ENCODE measurements at places on chromosomes 6 and 20.

DNA sequence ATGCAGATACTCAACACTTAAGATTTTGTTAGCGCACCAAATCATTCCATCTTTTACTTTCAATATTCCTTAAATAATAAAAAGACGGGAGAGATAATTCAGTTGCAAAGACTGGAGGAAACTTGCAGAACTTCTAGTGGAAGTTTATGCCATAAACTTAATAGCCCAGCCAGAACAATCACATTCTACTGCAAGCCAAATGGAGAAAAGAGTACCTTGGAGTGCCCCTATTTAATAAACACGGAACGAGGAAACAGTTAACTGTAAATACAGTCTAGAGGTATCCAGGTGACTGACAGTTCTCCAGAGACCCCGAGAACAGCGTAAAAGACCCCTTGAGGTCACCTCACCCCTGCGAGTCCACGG is 635 bp downstream of the SLC35B3 start:
- no peak for DNase-seq

- no peak for DNase-seq
Measured at GRCh38 chr6:146770965-146771735, 172.4 kb downstream of the ADGB start.

- DNase-seq: no peak
Measured at GRCh38 chr6:149567945-149568585, 1.9 kb downstream of the GINM1 start.

DNA sequence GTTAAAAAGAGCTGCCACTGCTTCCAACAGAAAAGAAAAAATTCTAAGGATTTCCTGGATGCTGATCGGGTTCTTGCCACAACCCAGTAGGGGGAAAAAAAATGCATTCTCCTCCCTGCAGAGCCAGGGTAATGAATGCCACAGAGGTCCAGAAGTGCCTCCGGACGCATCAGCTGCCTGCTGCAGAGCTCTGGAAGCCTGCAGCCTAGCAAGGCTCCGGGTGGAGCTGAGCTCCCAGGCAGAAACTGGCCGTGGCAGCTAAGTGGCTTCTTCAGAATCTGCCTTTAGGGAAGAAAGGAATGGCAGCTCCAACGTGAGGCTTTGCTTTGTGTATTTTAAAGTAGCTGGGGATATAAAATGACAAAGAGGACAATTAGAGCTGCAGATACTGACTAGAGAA is 155.0 kb downstream of the CFAP61 start:
- DNase-seq: no peak

All from neural crest cell (in vitro differentiated cells).